Activated naive CD4-positive, alpha-beta T cell (primary cell): ENCODE measurements at places on chromosomes 16 and 17.
A peak's percentile ranks its signal among the peaks of the same experiment; 100 is the strongest.

GRCh38 chr16:75455677-75456076 lies 8.8 kb downstream of the TMEM170A start:
- DNase-seq, result no peak

- DNase-seq, result no peak
Observed at GRCh38 chr17:58232707-58233156, 5.7 kb upstream of the LPO start.

- no peak for DNase-seq
Observed at GRCh38 chr16:89506791-89507191, 1.4 kb upstream of the SPG7 start.

DNA sequence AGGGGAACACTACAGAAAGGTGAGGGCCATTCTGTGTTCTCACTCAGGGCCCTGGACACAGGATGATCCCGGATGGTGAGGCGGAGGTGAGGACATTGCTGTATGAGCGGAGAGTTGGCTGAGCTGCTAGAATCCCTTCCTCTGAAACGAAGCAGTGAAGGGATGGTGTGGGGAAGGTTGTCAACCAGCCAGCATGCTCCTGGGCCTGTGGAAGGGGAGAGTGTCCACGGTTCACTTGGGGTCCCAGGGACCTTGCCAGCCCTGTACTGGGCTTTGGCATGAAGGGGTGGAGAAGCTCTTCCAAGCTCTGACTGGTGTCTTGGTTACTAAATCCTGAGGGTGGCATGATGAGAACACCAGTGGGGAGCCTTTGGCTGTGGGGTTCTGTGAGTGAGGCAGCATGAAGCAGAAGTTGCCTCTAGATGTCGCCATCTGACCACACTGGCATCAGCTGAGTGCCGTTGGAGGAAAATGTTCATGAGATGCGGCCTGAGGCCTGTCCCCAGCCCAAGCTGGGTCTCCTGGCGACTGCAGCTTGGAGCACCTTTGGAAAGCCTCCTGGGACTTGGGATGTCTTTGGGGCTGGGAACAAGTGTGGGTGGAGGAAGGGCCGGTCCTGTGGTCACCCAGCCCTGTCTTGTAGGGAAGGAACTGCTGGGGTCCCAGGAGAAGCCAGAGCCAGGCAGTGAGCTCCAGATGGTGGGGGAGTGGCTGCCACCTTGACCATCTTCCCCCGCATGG lies 14.8 kb downstream of the PDP2 start:
- peak; percentile 9 for DNase-seq

DNA sequence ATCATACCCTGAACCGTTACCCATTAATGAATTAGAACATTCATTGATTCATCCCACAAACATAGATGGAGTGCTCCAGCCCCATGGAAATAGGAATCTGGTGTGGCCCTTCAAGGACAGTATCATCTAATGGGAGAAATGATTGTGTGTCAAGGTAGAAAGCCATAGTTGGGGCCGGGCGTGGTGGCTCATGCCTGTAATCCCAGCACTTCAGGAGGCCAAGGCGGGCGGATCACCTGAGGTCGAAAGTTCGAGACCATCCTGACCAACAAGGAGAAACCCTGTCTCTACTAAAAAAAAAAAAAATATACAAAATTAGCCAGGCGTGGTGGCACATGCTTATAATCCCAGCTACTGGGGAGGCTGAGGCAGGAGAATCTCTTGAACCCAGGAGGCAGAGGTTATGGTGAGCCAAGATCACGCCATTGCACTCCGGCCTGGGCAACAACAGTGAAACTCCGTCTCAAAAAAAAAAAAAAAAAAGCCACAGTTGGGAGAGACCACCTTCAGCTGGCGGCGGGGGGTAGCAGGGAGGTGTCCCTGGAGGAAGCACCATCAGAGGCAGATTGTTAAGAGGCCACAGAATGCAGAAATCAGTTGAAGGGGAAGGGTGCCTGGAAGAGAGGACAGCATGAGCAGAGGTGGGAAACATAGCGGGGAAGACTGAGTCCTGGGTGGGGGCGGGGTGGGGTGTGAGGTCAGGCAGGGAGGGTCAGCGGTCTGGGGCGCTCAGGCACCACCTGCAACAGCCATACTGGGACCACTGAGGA lies 60.0 kb downstream of the USP22 start:
- DNase-seq, result no peak

DNA sequence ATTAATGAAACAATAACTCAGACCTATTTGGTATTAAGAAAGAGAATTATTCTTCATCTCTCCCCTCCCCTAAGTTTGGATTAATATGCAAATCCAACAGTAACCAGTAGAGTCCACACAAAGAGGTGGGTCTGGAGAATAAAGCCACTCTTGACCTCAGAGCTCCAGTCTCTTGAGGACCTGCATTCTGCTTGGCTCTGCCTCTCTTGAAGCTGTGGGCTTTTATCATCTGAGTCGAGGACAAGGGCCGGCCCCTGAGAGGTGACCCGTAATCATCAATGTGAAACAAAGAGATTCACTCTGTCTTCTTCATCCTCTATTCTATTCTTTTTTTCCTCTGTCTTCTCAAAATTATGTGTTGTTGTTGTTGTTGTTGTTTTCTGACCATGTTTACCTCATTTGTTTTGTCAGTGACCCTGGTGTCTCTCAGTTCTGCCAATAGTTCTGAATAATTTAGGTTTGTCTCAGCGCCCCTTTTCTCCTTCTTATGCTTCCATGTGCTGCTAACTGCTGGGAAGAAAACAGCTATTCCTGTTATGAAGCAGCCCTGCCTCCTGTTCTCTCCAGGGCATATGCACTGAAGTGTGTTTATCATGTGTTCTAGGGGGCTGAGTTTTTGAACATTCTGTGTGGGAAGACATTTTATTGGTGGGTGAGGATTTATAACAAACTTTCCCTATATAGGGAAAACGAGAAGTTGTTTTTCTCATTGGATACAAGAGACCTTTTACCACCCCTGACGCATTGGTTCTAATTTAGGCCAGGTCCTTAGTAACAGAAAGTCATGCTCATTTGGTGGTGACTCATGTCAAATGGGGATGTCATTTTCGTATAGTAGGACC lies 135.8 kb downstream of the TRIM37 start:
- DNase-seq, result no peak

DNA sequence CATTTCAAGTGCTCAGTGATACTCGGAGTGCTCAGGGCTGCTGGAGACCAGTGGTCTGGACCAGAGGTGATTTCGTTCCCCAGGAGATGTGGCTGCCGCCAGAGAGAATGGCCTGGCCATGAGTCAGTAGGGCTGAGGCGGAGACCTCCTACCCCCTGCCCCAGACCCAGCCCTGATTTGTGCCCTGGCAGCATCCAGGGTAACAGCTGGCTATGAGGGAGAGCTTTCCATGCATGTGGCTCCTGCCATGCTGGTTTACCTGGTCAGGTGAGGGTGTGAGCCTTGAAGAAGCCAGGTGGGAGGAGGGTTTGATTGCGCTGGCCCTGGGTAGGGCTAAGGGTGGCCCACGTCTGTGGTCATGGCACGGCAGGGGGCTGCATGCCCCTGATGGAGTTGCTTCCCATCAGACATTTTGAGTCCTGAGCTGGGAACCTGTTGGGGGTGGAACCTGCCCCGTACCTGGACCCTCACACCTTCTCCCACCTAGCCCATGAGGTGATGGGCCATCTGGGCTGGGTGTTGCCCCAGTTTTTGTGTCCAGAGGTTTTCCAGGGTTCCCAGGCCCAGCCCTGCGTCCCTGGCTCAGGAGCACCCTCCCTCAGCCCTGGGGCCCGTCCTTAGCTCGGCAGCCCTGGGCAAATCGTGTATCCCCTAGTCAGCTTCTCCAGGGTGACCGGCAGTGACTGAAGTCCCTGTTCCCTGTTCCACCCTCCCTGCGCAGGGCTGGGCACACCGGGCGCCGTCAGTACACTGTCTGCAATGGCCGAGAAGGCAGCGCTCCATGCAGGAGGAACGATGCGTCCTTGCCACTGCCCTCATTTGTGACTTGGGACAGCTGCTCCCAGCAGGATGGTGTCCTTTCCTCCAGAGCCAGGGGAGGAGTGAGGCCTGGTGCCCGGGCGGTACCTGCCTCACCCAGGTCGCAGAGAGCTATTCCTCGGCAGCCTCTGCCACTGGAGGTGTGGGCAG lies 9.0 kb upstream of the CSNK1D start:
- DNase-seq, result no peak

- DNase-seq, result no peak
Observed at GRCh38 chr16:85696781-85697180, 8.0 kb upstream of the GINS2 start.

DNA sequence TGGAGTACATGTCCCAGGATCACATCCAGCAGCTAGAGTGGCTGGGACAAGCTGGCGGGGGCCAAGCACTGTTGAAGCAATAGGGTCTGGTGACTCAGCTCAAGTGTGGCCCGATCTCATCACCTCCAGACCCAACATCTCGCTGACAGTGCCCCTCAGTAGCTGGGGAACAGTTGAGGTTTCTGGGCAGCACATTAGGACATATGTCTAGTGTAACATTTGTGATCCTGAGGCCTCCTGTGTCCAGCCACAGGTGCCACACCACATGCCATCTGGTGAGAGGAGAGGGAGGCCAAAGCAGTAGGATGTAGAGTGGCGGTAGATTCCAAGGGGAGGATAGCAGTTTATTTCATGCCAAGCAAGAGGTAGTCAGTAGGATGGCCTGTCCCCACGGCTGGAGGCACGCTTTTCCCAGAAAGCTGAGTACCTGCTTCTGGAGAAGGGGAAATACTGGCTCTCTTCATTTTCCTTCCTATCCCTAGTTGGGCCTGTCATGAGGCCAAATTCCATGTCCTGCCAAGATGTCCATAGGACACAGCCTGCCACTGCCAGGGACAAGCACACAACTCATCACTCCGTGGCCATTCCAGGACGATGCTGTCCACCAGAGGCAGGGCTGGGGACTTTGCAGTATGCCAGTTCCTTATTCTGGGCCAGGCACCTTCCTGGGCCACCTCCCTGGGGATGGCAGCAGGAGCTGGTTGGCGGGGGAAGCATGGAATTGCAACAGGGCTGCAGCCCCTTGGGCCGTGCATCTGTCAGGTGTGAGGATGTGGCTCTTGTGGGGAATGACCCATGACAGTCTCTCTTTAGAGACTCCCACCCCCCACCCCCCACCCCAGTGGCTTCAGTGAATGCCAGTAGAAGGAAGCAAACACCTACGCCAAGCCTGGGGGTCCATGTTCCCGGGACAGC lies 24.0 kb downstream of the GGA3 start:
- no peak for DNase-seq

DNA sequence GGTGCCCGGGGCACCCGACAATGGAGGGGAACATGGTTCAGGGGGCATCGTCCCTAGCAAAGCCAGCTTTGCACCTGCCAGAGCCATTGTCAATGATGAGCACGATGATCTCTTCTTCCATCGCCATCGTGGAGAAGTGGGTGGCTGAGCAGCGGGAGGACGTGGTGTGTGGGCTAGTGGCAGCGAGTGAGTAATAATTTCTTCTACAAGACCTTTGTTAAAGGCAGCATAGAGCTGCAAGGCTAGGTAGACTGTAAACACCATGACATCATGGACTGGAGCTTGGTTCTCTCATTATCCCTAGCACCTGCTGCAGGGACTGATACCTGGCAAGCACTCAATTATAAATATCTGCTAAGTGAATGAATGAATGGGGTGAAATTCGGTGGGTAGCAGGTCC lies 6.7 kb upstream of the HEATR3 start:
- no peak for DNase-seq
